ENCODE measurements at places on chromosomes 7 and 10.

DNA sequence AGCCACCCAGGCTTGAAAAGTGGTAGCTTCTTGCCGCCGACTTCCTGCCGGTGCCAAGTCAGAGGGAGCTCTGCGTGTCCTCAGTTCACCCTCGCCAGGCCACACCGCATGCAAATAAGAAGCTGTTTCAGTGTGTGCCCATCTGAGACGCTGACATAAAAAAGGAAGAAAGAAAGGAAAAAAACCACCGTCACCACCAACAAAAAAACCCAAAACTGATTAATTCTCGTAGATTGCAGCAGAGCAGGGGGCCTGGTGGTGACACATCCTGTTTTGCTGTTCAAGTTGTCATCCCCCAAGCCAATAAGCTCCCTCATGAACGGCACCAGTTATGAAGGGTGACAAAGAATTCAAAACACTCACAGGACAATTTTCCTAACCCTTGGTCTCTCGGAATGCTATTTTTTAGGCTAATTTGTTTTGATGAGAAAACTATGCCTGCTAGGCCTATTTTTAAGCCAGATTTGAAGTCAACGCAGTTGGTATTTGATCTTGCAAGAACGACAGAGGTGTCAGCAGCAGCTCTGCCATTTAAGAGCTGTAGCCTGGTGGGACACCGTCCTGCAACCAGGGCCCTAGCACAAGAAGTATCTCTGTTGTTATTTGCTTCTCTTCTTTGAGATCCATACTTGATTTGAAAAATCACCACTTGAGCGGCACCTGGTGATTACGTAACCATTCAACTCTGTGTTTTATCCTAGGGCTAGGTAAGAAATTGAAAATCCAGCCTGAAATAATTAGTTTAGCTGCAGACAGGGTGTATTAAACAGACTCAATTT is 145.6 kb downstream of the PFKFB3 start:
- peak; percentile 77 for DNase-seq

- DNase-seq: no peak
These were observed 78.8 kb downstream of the MTPAP start for GRCh38 chr10:30270247-30270646.

GRCh38 chr7:28700096-28700495 is 258.0 kb downstream of the TRIL start:
- no peak for DNase-seq

GRCh38 chr10:23516530-23516929 is 77.7 kb downstream of the OTUD1 start:
- no peak for DNase-seq

DNA sequence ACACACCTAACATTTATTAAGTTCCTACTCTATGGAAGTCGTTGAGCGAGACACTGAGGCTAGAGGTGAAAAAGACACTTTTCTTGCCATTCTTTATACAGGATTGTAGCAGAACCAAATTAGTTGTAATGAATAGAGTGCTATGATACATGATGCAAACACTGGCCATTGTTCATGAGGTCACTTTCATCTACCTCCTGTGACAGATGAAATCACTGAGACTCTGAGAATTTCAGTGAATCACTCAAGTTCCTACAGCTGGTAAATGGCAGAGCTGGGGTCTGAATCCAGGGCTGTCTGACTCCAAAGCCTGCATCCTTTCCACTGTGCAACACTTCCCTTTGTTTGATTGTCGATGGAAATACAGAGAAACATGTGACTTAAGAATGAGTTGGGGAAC is 657.6 kb downstream of the LRMDA start:
- no peak for DNase-seq

DNA sequence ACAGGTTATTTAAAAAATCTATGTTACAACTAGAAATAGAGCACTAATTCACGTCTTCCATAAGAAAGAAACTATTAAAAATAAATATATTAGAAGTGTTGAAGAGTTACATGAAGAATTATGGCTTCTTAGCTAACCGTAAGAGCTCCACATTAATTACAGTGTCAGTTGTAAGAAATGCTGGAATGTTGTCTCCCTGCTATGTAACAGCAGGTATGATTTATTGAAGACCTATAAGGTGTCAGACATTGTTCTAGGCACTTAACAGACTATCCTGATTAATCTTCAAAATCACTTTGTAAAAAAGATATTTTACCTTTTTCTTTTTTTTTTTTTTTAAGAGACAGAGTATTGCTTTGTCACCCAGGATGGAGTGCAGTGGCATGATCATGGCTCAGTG is 75.8 kb upstream of the NEBL start:
- DNase-seq: no peak

- DNase-seq: peak; percentile 3
These were observed 123.2 kb downstream of the NRP1 start for GRCh38 chr10:33211106-33211878.

DNA sequence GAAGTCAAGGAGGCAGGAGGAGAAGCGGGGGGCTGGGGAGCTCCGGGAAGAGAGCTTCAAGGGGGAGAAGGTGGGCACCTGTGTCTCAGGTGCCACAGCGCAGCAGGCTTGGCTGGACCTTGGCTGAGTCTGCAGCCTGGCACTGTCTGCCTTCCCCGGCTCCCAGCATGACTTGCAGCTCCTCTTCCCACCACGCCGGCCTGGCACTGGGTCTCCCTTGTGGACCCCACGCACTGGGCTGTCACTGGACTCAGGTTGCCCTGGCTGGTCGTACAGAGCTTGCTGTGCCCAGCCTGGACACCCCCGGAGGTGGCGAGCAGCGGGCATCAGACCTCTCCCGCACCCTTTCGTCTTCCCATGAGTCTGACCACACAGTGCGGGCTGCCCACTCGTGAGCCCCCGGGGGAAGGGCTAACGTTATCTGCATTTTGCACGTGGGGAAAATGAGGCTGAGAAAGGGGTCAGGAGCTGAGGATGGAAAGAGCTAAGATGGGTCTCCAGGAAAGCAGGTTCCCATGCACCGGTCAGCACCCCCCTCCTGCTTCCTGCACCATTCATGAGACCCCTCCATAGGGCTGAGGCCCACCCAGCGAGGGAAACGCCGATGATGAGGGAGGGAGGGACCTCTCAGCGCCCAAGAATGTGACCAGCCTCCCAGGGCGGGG is 40.3 kb upstream of the PSMG3 start:
- DNase-seq: no peak

- no peak for DNase-seq
These were observed 124.4 kb downstream of the AMPH start for GRCh38 chr7:38506756-38507155.

DNA sequence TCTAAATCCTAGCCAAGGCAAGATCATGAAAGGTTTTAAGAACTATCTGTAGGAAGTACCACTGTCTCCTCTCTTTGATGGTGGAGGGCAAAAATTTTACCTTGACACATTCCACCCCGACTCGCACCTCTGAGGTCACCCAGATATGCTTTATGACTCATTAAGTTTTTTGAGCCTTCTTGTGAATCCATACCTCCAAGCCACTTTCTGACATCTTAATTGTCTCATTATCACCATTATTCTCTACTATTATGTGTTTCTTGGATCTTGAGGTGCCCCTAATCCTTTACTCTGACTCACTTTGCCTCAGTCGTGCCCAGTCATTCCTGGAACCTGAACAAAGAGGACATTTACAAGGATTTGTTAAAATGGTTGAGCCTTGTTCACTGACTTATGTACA is 146.6 kb downstream of the RAPGEF5 start:
- DNase-seq: no peak

- DNase-seq: no peak
These were observed 69.5 kb downstream of the RAPGEF5 start for GRCh38 chr7:22287412-22287811.

- no peak for DNase-seq
These were observed 6.4 kb downstream of the DLX6 start for GRCh38 chr7:97011536-97012364.

GRCh38 chr7:94832051-94832450 is 75.3 kb upstream of the PPP1R9A start:
- DNase-seq: no peak

GRCh38 chr7:70093205-70093904 is 495.1 kb downstream of the AUTS2 start:
- no peak for DNase-seq

DNA sequence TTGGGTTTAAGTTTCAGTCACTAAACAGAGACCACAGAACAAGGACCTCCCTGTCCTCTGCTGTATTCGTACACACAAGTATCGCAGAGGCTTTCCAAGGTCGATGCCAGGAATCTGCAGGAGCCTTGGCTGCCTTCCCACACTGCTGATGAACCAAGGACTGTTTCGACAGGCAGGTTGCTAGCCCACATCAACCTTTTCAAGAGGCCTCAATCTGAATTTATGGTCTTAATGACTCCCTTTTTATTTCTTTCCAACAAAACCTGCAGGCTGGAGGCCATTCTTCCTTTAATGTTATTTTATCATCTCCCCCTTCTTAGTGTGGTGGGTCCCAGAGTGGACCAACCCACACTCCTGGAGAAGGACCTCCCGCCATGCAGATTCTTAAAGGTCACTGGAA is 45.6 kb downstream of the JCAD start:
- no peak for DNase-seq

DNA sequence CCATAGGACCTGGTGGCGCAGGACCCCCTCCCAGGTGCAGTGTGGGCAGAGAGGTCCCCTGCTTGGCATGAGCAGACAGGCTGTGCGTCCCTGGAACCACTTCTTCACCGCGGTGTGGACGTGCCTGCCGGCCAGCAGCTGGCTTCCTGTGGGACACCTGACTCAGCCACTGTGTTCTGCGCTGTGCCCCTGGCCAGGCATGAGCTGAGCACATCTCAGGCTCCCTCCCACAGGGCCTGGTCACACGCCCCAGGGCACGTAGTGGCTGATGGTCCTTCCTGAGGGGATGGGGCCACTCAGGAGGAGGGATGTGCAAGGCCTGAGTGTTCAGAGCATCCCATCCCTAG is 3.5 kb upstream of the DEPP1 start:
- no peak for DNase-seq

- DNase-seq: no peak
These were observed 37.7 kb upstream of the KCNMA1 start for GRCh38 chr10:77675347-77675746.

GRCh38 chr7:91345449-91345848 is 81.2 kb downstream of the FZD1 start:
- no peak for DNase-seq

DNA sequence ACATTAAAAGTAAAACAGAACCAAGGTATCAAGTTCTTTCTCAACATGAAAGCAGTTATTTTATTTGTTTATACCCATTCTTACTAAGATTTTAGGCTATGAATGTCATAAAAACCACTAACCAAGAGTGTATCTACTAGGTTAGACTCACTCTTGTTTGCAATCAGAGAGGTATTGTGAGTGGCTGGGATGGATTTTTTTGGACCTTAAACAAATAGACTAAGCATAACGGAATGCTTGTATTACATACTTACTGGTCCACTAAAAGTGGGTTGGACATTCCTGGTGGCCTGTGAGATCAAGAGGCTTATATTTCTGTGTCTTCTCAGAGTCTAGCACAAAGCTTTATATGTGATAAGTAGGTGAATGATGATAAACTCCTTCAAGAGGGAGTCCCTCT is 32.6 kb upstream of the CBLL1 start:
- DNase-seq: no peak

- no peak for DNase-seq
These were observed 120.1 kb downstream of the DYNC2I1 start for GRCh38 chr7:158976468-158976848.

DNA sequence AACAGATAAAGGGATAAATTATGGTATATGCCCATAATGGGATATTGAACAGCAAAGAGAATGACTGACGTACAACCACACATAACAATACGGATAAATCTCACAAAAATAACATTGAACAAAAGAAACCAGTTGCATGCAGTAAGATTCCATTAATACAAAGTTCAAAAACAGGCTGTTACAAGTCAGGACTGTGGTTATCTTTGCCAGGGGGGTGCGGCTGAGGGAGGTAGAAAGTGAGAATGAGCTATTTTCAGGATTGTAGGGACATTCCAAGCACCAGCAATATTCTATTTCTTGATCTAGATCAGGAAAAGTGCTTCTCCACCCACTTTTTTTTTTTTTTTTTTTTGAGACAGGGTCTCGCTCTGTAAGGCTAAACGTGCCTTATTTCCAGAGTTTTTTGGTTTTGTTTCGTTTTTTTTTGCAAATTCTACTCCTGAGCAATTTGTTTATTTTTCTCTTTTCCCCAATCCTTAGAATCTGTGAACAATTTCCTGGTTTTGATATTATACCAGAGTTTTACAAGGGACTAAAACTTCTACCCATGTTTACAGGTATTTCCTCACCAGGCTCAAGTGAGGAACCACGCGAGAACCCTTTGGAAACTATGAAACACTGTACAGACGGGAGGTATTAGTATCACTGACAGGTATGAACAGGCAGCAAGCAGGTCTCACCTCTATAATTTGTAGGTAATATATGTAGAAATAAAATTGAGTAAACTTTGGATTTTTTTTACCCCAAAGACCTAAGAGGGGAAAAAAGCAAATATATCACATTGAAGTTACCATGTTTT is 9.9 kb downstream of the SMURF1 start:
- no peak for DNase-seq

- DNase-seq: no peak
These were observed 12.3 kb upstream of the INSIG1 start for GRCh38 chr7:155285423-155285822.

- no peak for DNase-seq
These were observed 9.8 kb upstream of the RAB18 start for GRCh38 chr10:27494116-27494805.

- no peak for DNase-seq
These were observed 96.1 kb downstream of the RNF133 start for GRCh38 chr7:122602800-122603199.

DNA sequence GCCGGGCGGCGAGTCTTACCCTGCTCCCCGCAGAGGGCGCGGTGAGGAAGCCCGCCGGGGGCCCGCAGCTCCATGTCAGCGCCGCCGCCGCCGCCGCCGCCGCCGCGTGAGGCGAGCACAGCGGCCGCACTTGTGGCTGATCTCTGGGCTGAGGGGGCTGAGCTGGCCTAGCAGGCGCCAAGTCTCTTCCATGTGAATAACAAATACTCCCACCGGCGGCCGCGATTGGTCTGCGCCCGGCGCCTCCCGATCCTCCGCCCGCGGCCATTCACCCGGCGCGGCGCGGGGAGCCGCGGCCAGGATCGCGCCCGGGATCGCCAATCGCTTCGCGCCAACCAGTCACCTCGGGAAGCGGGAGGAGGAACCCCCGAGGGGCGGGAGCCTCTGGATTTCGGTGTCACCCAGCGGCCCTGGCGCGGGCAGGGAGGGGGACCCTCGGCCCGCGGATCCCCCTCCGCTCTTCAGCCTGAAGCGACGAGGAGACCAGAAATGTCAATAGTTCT is at the start of gene GRM8:
Gene GRM8 (minus strand): TSS at position 164 of the 503 bp plus-strand sequence.
- DNase-seq: no peak

- DNase-seq: no peak
These were observed 2.9 kb downstream of the MACROH2A2 start for GRCh38 chr10:70055550-70055949.

GRCh38 chr10:76543655-76544054 is 1094.0 kb downstream of the KCNMA1 start:
- DNase-seq: no peak

All from activated CD4-positive, alpha-beta T cell treated with anti-CD3 and anti-CD28 coated beads, Interleukin-2, amount 50 U/mL, for 1 hour (primary cell).